ENCODE measurements at places on chromosomes 2 and 18.

GRCh38 chr2:111909079-111909478 is 10.7 kb downstream of the MERTK start:
- DNase-seq, result no peak

DNA sequence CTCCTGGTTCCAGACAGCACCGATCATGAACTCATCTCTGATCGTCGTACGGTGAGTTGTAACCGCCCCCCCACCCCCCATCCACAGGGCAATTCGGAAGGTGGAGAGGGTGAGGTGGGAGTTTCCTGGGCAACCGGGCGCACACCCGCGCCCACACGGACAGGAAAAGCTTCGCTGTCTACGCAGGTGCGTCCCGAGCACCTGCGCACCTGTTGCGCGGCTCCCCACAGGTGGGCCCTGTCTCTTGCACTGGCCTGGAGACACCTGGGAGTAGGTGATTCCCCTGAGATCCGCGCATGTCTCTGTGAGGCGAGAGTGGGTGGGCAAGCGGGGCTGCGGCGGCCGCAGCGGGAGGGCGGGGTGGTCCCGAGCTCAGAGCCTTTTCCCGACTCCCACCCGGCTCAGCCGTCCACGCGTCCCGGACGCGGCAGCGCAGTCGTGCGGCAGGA is 459 bp upstream of the ATP6V1C2 start:
- no peak for DNase-seq

DNA sequence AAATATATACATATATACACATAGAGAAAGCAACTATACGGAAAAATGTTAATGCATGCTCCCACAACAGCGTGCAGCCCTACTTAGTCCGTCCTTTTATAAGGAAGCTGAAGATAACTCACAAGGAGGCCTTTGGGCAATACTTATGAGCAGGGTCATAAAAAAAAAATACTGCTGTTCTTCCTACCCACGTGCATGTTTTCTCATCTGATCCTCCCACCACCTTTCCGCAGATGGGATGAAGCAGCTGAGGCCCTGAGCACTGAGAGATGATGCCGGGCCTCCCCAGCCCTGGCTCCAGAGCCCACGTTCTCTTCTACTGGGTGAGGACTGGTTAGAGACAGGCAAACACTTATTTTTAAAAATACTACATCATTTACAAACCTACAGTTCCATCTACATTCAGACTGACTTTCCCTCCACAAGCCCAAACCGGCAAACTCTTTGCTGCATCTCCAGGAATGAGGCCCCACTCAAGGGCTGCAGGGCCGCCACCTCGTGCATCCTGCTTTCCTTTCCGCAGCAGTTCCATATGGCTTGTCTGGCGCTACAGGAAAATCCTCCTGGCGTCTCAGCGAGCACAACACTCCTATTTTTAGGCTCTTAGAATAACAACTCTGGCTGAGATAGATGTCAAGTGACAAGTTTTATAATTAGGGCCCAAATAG is 41.6 kb downstream of the TBC1D8 start:
- DNase-seq, result peak; percentile 18

- no peak for DNase-seq
Measured at GRCh38 chr2:234245945-234246344, 195.4 kb downstream of the SPP2 start.

DNA sequence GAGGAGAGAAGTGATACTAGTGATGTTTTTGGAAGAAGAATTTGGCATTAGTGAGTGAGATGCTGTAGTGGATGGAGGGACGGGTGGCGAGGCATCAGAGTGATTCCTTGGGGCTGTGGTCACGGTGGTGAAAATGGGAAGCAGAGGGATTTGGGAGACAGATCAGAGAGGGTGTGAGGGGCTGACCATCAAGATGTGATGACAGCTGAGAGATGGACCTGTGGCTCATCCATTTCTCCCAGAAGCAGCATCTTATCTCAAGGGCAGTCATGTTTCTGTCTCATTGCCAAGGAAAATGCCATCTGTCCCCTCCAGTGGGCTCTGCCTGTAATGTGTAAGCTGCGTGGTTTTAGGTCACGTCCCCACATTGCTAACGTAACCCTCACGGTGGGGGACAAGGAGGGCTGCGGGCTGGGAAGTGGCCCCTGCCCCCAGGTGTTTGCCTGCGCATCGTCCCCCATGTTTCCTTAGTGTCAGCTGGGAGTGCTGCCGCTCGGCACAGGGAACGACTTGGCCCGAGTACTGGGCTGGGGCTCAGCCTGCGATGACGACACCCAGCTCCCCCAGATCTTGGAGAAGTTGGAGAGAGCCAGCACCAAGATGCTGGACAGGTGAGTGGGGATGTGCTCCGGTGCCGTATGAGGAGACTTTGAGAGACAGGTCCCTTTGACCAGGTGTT is 91.0 kb downstream of the DGKD start:
- no peak for DNase-seq

GRCh38 chr2:8996006-8996405 is 7.5 kb downstream of the MBOAT2 start:
- DNase-seq, result no peak

- no peak for DNase-seq
Measured at GRCh38 chr2:216260629-216261028, 111.7 kb downstream of the MARCHF4 start.

DNA sequence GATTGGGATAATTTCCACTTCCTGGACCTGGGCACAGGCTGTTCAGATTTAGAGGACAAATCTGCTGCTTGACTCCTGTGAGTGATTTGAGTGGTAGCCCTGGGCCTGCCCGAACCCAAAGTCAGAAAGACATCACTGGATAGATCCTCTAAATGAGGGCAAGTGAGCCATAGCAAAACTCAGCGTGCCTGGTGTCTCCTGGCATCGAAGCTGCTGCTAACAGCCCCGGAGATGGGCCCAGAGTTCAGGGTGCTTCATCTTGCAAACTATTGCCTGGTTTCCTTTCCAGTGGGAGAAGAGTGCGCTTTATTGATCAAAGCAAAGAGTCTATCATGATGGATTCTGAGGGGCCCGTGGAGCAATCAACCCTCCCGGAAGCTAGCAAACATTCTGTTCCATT is 153.1 kb upstream of the KLHL29 start:
- no peak for DNase-seq

DNA sequence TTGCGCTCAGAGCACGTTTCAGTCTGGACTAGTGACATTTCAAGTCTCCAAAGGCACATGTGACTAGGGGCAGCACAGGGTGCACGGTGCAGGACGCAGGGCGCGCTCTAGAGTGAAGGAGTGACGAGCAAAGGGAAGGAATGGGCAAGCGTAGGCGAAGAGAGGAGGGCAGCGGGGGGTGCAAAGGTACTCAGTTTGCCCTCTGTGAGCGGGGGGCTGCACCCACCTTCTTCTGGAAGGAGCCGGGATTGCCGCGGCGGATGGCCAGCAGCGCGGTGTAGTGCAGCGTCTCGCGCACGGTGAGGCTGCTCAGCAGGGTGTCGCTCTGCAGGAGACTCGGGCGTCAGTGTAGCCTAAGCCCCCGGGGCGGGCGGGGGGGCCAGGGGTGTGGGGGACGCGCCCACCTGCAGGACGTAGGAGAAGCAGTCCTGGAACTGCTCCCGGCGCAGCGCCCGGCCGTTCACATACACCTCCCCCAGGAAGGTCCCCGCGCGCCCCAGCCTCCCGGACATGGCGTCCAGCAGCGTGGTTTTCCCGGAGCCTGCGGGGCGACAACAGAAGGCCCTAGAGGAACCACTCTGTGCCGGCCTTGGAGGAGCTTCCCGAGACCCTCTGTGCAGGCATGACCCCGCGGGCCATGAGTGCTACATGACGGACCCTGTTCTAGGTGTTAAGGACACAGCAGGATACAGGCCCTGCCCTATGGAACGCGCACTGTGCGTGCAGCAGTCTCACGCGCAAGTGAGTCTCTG is 6.9 kb downstream of the ABCG5 start:
- no peak for DNase-seq

DNA sequence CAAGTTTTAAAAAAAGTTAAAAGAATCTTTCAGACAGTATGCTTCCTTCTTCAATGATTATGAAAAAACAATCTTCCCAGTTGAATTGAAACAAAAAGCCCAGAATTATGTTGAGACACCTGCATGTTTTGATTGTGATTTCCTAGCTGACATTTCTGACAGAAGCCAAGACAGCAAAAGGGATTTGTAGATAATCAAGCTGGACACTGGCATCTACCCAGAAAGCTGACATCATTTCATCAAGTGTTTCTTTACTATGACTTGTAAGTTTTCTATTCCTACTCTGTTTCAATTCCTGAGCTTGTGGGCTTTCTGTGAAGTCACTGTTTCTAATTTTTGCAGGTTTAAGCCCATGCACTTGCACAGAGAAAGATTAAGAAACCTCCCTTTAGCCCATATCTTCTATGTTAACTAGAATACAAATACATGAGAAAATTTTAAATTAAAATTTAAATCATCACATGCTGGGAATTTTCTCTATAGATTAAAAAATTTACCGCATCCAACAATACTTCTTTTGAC is 82.9 kb upstream of the CCDC85A start:
- DNase-seq, result no peak

DNA sequence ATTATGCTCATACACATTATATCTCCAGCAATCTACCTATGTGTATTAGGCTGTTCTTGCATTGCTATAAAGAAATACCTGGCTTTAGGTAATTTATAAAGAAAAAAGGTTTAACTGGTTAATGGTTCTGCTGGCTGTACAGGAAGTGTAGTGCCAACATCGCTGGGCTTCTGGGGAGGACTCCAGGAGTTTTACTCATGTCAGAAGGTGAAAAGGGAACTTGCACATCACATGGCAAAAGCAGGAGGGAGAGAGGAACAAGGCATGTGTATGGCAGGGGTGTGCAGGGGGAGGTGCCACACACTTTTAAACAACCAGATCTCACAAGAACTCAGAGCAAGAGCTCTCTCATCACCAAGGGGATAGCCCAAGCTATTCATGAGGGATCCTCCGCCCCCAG is 715.4 kb upstream of the ZEB2 start:
- DNase-seq, result no peak

GRCh38 chr2:11830708-11831301 is 84.4 kb downstream of the LPIN1 start:
- DNase-seq, result no peak

GRCh38 chr2:32865399-32866068 is 81.2 kb upstream of the LTBP1 start:
- DNase-seq, result no peak

GRCh38 chr2:208175840-208176153 is 12.4 kb upstream of the CRYGA start:
- no peak for DNase-seq

DNA sequence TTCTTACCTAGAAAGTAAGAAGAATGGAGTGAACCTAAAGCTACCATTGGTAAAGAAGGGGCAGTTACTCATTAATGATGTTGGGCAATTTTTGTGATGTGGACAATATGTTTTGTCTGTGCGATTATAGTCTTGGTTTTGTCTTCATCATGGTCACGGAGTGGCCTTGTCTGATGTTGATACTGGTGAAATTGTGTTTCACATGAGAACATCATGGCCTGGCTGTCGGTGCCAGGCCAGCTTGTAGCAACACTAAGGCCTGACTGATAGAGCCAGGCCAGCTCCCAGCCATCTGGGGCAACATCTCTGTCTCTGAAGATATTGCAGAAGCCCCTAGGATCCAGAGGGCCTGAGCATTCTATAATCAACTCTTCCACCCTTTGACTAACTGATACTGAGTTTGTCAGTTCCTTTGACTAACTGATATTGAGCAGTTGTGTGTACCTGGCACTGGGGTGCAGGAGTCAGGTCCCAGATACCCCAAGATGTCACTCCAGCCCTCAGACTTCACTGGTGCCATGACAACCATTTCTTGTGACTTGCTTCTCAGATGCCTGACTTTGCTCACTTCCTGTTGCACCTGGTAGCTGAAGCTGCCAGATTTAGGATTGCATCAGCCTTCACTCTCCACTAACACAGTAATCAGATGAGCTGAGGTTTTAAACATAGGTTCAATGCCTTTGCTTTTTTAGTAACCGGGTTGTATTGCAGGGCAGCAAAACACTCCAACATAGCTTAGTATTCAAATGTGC is 62.5 kb downstream of the RPIA start:
- DNase-seq, result no peak

GRCh38 chr2:121532894-121533293 is 2.2 kb downstream of the RNU4ATAC start:
- no peak for DNase-seq

- DNase-seq, result peak; percentile 32
Measured at GRCh38 chr2:229713371-229714079, 830 bp downstream of the DNER start.

GRCh38 chr18:3405713-3406112 is 44.3 kb upstream of the TGIF1 start:
- DNase-seq, result no peak
